ENCODE measurements at places on chromosomes 16 and 17. TPM values are rescaled to one million over a fixed set of nuclear protein-coding genes. Genes with fewer than 3 reads are reported as not detected.

- no peak for DNase-seq
Observed at GRCh38 chr16:57539072-57539796, 2.9 kb upstream of the CCDC102A start.

GRCh38 chr16:66194866-66195265 is 171.6 kb upstream of the CDH5 start:
- no peak for DNase-seq

DNA sequence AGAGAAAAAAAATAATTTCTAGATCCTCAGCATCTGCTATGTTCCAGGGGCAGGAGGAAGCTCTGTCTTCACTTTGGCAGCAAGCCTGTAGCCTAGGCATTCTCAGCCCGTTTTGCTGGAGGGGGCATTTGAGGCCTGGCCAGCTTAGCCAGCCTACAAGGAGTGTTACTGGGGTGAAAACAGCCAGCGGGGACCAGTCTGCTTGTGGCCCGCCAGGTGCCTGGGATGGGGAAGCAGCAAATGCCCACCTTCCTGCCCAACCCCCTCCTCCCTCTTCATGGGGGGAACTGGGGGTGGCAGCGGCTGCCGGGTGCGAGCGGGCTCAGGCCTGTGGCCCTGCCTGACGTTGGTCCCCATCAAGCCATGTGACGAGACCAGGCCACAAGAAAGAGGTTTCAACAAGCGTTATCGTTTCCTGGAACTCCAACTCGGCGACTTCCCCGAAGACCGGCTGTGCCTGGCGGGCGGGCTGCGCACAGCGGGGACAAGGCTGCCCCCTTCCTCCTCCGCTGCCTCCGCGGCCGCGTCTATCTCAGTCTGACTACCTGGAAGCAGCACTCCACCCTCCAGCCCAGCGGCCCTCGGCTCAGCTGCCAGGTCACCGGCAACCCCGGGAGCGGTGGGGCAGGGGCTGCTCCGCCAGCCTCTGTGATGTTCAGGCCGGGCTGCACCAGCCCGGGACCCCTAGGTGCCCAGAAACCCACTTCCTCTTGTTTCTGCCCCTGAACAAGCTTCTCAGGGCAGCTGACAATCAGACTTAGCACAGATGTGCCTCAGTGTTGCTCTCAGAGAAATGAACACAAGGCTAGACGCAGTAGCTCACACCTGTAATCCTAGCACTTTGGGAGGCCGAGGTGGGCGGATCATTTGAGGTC is 22.9 kb downstream of the SOCS1 start:
- DNase-seq = peak; percentile 86

- no peak for DNase-seq
Observed at GRCh38 chr17:252456-252855, 71.0 kb upstream of the DOC2B start.

- no peak for DNase-seq
Observed at GRCh38 chr17:50127697-50128361, 2.1 kb downstream of the SAMD14 start.

DNA sequence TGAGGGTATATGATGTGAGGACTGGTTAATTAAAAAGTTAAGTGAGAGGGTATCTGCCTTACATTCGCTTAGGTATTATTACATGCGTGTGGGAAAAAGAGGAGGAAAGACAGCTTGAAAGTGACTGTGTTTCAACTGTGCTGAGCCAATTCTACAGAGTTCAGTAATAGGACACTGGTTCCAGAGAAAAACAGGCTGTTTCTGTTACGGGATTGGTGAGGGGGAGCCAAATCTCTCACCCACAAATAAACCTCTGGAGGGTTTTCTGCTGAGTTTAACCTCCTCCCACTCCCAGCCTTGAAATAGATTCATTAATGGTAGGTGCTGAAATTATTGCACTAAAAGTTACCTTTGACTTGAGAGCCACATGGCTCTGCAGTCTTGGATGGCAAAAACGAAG is 3.9 kb upstream of the KRT26 start:
- DNase-seq = no peak

DNA sequence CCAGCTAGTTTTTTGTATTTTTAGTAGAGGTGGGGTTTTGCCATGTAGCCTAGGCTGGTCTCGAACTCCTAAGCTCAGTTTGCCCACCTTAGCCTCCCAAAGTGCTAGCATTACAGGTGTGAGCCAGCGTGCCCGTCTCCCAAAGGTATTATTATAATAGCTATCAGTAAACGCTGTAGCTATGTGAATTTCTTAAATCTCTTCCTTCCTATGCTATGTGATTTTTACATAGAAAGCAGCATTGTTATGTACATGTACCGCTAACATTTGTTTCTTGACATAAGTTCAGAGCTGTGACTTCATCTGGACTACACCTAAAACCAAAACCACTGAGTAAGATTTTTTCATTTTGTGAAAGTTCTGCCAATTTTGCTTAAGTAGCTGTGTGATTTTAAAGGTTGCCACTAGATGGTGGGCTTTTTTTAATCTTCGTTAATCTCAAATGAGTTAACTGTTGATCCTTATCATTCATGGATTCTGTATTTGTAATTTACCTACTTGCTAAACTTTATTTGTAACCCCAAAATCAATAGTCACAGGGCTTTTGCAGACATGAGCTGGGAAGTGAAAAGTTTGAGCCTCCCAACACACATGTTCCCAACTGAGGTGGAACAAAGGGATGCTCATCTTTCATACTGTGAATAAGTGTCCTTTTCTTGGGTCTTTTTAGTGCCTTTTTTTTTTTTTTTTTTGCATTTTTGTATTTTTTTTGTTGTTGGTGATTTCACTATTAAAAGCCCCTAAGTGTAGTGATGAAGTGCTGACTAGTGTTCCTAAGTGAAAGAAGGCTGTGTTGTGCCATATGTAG is 21.9 kb downstream of the PRKAR1A start:
- peak; percentile 37 for DNase-seq

- no peak for DNase-seq
Observed at GRCh38 chr16:68275611-68276191, 11.4 kb downstream of the SLC7A6 start.

GRCh38 chr16:30774367-30775130 is 12.4 kb downstream of the RNF40 start:
- DNase-seq = no peak

The OMG gene
- total RNA-seq = under 0.01 TPM

The GDPD3 gene
- total RNA-seq = 1.1 TPM

The CFAP97D1 gene
- under 0.01 TPM for total RNA-seq

The DPEP2 gene
- 55.2 TPM for total RNA-seq

The CDC42EP4 gene
- total RNA-seq = 11.8 TPM

All from hematopoietic multipotent progenitor cell (in vitro differentiated cells).